SK-N-SH (cell line): ENCODE measurements at places on chromosomes 7 and 10. TPM values are rescaled to one million over a fixed set of nuclear protein-coding genes. Genes with fewer than 3 reads are reported as not detected.
A peak's percentile ranks its signal among the peaks of the same experiment; 100 is the strongest.

ADAM12 gene
- 24.0 and 25.0 TPM in 2 replicates for polyA plus RNA-seq

DNA sequence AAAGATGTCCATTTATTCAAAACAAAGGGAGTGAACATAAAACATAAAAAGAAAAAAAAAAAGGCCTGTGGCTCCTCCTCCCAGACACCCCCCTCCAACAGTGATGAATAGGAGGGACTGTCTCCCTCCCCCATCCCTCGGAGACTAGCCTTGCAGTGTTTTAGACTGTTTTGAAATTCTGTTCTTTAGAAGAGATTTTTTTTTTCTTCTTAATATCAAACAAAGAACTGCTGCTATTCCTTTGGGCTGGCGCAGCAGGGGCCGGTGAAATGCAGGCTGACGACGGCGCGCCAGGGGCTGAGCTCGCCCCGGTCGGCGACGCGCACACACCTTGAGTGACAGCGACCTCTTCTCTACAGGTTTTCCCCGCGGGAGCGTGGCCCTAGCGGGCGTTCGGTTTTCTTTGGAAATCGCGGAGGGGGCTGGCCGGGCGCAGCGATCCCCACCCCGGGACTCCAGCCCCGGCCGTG lies at the start of gene LANCL2:
Gene LANCL2, plus strand, starts transcription at position 133 of the 470 bp plus-strand sequence. CDS start 689 bp downstream, outside the sequence.
- peak; percentile 83 for DNase-seq

TMEM178B gene
- 0.16 and 0.20 TPM in 2 replicates for polyA plus RNA-seq

DNA sequence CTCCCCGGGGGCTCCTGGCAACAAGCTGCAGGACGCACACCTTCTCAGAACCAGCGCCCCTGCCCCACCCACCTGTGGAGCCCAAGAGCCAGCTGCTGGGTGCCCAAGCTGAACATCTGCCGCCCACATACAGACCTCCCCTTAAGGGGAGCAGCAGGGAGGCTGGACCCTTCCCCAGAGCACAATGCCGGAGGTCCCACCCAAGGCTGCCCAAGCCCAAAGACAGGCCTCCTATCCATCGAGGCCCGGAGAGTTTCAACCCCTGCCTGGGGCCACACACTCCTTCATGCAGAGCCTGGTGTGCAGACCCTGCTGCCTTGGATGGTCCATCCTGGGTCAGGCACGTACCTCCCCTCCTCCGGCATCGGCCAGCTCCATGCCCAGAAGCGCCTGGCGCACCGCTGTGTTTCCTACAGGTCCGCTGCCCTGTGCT lies 48.7 kb downstream of the VIPR2 start:
- DNase-seq: no peak

- DNase-seq: no peak
Observed at GRCh38 chr10:48556713-48557112, 48.2 kb downstream of the ARHGAP22 start.

DNA sequence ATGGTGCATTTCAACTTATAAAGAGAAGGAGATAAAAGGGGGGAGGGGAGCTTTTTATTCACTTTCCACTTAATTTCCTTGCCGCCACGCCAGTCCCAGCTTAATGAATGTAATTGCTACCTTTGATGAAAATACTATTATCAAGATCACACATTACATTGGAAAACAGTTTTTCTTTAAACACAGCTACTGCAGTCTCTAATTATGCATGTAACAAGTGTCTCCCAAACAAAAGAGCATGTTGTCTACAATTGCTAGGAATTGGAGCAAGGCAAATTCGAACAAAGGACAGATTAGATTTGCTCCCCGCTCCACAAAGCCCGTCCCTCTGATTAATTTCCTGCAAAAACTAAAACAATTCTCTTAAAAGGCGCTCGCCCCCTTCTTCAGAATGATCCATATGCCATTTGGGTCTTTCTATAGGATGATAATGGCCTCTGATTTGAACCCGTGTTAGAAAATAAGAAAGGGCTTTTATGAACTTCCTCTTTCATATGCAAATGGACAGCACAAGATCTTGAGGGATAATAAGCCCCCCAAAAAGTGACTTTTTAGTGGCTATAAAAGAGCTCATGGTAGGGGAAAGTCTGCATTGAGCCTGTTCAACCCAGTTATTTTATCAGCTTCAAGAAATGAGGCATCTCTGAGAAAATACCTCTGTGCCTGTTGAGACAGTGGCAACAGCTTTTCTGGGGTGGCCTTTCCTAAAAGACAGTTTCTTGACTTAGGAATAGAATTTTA lies 60.6 kb downstream of the ACADSB start:
- DNase-seq: no peak

DNA sequence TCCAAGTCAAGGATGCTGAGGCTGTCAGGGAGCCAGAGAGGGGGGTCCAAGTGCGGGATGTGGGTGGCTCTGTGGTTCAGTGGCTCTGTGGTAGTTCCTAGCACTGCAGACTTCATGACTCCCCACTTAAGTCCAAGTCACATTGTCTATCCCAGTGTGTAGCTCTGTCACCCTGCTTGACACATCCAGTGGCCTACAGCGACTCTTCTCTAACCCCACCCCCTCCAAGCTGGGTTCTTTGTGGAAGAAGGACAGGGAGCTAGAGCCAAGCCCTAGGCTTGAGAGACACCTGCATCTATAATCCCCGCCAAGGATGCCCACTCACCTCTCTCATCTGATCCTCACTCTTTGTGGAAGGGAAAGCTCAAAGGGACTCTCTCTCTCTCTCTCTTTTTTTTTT lies 57.6 kb downstream of the ADCYAP1R1 start:
- no peak for DNase-seq

DNA sequence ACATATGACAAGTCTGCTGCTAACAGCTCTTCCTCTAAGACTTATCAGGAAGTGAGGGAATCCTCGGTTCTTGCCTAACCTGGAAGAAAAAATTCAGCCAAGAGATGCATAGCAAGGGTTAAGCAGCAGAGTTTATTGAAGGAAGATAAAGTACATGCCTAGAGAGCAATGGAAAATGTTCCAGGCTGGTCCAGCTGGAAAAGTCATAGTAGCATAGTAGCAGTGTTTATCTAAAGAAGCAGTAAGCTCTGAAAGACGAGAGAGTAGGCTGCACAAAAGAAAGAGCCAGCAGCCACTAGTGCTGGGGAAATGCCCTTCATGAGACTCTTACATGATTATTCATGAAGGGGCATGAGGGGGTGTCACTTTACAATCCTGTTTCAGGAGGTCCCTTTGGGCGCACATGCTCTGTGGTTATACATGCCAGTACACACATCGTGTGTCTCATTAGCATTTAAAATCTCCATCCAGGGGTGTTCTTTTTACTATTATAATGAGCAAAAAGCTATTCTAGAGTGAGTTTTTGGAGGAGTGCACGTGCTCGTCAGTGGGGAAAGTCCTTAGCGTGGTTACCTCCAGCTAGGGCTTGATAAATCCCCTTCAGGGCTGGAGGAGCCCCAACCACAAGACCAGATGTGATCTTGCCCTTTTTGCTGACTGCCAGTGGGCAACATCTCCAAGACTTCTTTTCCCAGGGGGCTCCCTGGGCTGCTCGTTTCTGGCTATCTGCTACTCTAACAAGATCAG lies 716.1 kb downstream of the PARD3 start:
- no peak for DNase-seq

AGMO gene
- polyA plus RNA-seq: 0.05 and 0.10 TPM in 2 replicates

DNA sequence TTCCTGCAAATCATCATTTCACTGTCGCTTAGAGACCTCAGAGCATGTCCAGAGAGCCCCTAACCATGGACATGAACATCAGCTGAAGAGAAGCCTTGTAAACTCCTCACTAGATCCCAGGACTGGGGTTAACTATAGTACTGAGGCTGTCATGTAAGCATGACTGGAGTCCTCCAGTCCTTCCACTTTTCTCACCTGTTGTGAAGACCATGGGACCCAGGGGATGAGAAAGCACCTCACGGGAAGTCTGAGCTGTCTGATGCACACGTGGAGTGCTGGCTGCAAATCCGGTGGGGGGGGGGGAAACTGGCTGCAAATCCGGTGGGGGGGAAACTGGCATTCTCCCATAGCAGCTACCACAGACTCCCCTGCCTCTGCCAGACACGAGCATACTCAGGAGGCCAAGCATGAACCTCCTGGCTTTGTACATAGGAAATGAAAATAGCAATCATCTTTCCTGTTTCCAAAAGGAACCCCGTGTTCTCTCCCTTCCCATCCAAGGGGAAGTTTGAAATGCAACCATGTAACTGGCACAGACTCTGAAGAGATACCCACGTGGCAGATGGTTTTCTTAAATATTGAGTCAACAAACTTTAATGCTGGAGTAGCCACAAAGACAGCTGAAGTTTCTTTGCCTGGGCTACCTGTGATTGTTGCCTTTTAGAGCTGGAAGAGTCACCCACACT lies 261.4 kb downstream of the ZMYND11 start:
- DNase-seq: no peak

LDB1 gene
- 85.9 and 113 TPM in 2 replicates for polyA plus RNA-seq

DNA sequence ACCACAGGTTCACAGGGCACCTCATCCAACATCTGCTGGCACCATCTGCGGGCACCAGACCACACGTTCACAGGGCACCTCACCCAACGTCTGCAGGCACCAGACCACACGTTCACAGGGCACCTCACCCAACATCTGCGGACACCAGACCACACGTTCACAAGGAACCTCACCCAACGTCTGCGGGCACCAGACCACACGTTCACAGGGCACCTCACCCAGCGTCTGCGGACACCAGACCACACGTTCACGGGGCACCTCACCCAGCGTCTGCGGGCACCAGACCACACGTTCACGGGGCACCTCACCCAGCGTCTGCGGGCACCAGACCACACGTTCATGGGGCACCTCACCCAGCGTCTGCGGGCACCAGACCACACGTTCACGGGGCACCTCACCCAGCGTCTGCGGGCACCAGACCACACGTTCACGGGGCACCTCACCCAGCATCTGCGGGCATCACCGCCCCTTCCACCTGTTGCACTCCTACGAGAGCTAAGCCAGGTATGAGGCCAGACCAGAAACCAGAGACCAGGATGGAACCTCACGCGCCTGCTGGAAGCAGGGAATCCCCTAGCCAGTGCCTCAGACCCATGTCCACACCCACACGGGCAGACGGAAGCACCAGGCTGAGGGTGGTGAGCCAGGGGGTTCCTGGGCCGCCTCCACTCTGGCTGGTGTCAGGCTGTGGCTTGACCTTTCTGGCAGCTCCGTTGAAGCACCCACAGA lies 182.8 kb downstream of the MAD1L1 start:
- no peak for DNase-seq

CFAP43 gene
- polyA plus RNA-seq: 0.23 and 0.35 TPM in 2 replicates

GRCh38 chr10:101146392-101147251 lies 15.5 kb downstream of the TLX1 start:
- peak; percentile 68 for DNase-seq

- DNase-seq: no peak
Observed at GRCh38 chr7:158344706-158345300, 242.8 kb downstream of the PTPRN2 start.

GRCh38 chr10:46558392-46559185 lies 2.1 kb upstream of the GPRIN2 start:
- DNase-seq: no peak

DNA sequence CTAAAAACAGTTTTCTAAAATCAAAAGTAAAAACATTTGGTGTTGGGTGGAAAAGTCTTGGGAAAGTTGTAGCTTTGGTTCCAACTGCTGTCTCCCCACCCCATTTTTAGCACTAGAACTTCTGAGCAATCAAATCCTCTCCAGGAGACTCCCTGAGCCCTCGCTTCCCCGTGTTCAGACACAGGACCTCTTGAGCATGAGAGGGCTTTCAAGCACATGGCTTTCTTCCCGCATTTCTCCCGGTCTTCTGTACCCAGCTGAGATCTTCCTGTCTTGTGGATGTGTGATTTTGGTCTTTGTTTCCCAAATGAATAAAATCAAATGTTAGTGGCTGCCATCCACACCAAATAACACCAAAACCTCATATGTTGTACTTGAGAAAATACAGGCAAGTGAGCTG lies 5.0 kb downstream of the CXCL12 start:
- no peak for DNase-seq

DNA sequence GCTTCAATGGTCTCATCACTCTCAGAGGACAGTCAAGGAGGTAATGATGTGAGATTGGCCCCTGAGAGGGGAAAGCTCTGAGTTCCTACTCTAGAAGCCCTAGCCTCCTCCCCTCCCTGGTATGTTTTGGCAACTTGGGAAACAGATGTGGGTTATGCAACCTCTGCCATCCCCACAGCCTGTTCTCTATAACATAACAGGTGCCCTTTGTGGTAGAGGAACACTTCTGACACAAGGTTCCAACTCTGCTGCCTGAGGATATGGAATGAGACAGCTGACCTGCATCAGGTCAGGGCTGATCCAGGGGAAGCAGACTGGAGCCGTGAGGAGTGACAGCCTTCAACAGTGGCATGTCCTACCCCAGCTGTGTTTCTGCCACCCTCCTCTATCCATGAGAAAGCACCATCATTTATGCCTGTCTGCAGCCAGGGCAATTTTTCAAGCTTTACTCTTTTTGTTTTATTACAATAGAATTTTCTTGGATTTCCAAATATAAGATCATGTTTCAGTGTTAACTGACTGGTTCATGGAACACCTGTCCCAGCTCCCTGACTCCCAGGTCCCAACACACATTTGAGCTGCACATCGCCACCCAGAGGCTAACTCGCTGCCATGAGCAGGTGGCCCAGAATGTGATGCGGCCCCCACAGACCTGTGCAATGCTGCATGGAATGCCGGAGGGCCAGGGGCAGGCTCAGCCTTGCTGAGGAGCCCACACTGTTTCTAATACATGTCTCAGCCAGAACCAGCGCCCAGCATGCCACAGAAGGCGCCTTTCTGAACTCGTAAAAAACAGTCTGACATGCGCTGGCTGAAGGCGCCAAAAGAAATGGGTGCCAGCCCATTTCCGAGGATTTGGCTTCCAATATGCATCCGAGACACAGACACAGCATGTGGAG lies 124.8 kb upstream of the CHST15 start:
- no peak for DNase-seq

CPA2 gene
- 0.03 TPM in 1 of 2 replicates, not detected in the other for polyA plus RNA-seq

GRCh38 chr7:115226410-115226809 lies 304.5 kb downstream of the MDFIC start:
- no peak for DNase-seq

SSC4D gene
- polyA plus RNA-seq: 1.6 and 2.0 TPM in 2 replicates

- no peak for DNase-seq
Observed at GRCh38 chr10:1179346-1180070, 123.3 kb downstream of the WDR37 start.

IQUB gene
- polyA plus RNA-seq: 0.10 and 0.11 TPM in 2 replicates

DNA sequence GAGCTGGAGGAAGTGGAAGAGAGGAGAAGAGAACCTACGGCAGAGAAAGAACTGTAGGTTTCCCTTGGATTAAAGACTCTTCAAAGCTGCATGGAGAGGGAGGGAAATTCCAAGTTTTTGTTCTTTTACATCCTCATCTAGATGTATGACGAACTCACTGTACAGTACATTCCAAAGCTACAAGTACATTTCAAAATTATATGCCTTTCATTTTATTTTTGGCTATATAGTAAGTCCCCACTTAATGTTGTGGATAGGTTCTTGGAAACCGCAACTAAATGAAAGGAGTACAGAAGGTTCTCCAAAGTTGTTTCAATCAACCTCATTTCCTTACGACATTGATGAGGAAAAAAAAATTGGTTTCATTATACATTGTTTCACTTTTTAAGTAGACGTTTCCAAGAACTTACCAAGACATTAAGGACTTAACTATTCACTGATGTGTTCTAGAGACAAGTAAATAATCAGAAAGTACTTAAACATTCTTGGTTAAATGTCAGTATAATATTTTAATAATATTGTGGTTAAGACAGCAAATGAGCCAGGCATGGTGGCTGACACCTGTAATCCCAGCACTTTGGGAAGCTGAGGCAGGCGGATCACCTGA lies 16.1 kb upstream of the JMJD1C start:
- no peak for DNase-seq

AEBP1 gene
- polyA plus RNA-seq: 40.3 and 105 TPM in 2 replicates

HMX2 gene
- not detected in 2 replicates for polyA plus RNA-seq

GRCh38 chr7:38303866-38304265 lies 30.4 kb upstream of the TARP start:
- DNase-seq: no peak
